Myocyte (in vitro differentiated cells): ENCODE measurements at places on chromosomes 6 and 20. TPM values are rescaled to one million over a fixed set of nuclear protein-coding genes. Genes with fewer than 3 reads are reported as not detected.
A peak's percentile ranks its signal among the peaks of the same experiment; 100 is the strongest.

- DNase-seq, result peak; percentile 30
Observed at GRCh38 chr6:132190815-132191175, 210.5 kb downstream of the MOXD1 start.

GRCh38 chr6:17276766-17277165 is 4.4 kb upstream of the RBM24 start:
- peak; percentile 88 for DNase-seq

GRCh38 chr20:38569747-38570525 is 11.1 kb upstream of the ADIG start:
- DNase-seq, result no peak

AGPAT1 gene
- total RNA-seq, result 68.2 and 79.2 TPM in 2 replicates

GRCh38 chr6:84979541-84979940 is 215.1 kb upstream of the TBX18 start:
- peak; percentile 33 for DNase-seq

GRCh38 chr6:48111143-48111506 is at the start of gene PTCHD4:
PTCHD4 (minus strand) TSS chr6:48111197; CDS start chr6:48068957, 42,240 bp downstream.
- peak; percentile 93 for DNase-seq

- DNase-seq, result peak; percentile 95
Observed at GRCh38 chr20:57435498-57436222, 44.5 kb downstream of the RBM38 start.

GRCh38 chr6:2862712-2863181 is 21.1 kb upstream of the SERPINB1 start:
- peak; percentile 59 for DNase-seq

DNA sequence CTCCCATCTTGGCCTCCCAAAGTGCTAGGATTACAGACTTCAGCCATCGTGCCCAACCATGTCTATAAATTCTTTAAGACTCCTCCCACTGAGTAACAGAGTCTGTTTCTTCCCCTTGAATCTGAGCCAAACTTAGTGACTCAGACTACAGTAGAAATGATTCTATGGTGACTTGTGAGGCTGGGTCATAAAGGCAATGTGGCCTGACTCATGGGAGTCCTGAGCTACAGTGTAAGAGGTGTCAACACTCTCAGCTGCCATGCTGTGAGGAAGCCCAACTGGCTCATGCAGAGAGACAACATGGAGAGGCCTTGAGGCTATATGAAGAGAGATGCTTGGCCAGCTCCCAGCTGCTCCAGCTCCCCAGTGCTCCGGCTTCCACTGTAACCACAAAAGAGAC is 5.2 kb upstream of the NRSN2 start:
- no peak for DNase-seq

- peak; percentile 74 for DNase-seq
Observed at GRCh38 chr6:157667211-157668008, 155.6 kb upstream of the SNX9 start.

- no peak for DNase-seq
Observed at GRCh38 chr6:31208506-31208905, 38.0 kb upstream of the POU5F1 start.

PRICKLE4 gene
- 1.3 and 3.5 TPM in 2 replicates for total RNA-seq

GRCh38 chr6:130027948-130028347 is 9.6 kb downstream of the L3MBTL3 start:
- DNase-seq, result no peak

DNA sequence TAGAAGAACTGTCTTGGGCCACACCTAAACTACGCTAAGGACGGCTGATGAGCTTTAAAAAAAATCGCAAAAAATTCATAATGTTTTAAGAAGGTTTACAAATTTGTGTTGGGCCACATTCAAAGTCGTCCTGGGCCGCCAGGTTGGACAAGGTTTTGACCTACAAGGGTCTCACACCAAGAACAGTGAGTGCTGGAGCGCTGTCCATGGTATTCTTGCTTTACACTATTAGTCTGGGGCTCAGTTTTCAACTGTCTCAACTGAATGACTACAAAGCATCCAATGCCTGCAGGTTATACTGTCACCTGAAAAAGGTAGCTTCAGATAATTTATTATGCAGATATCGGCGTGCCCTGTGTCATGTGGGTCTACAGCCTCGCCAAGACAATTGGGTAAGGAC is 3.7 kb upstream of the FAXC start:
- peak; percentile 36 for DNase-seq

CNKSR3 gene
- 10.0 and 12.8 TPM in 2 replicates for total RNA-seq

GRCh38 chr6:31001281-31001888 is 8.9 kb upstream of the MUC22 start:
- no peak for DNase-seq

GRCh38 chr20:22984008-22984407 is 51.1 kb upstream of the SSTR4 start:
- DNase-seq, result no peak
